ENCODE measurements at places on chromosomes 4 and X.

DNA sequence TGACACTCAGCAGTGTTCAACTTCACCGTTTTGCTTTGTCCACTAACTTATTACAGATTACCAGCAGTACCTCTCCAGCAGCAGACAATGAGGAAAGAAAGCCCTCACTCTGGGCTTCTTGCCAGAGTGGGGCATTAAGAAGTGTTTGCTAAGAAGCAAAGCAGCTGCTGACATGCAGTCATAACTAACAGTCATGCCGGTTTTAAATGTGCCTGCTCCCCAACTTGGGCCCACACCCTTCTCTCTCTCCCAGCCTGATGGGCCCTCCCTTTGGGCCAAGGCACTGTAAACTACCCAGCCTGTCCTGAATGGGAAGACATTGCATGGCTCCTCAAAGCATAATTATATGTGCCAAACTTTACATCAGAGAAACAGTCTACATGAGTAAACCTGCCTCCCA is 54.6 kb upstream of the HHIP start:
- peak; percentile 79 for DNase-seq

GRCh38 chr4:74267998-74268606 is 40.2 kb upstream of the EPGN start:
- DNase-seq = peak; percentile 66

- no peak for DNase-seq
These were observed 16.5 kb downstream of the SPANXN3 start for GRCh38 chrX:143500751-143501150.

GRCh38 chrX:110120025-110120424 is 117.1 kb downstream of the TMEM164 start:
- DNase-seq = no peak

Data from EL (cell line).